ENCODE measurements at places on chromosomes 5 and 9.
A peak's percentile ranks its signal among the peaks of the same experiment; 100 is the strongest.

GRCh38 chr5:75733767-75734166 lies 16.5 kb upstream of the POC5 start:
- DNase-seq = no peak

GRCh38 chr5:116982035-116982434 lies 407.4 kb upstream of the SEMA6A start:
- DNase-seq = no peak

DNA sequence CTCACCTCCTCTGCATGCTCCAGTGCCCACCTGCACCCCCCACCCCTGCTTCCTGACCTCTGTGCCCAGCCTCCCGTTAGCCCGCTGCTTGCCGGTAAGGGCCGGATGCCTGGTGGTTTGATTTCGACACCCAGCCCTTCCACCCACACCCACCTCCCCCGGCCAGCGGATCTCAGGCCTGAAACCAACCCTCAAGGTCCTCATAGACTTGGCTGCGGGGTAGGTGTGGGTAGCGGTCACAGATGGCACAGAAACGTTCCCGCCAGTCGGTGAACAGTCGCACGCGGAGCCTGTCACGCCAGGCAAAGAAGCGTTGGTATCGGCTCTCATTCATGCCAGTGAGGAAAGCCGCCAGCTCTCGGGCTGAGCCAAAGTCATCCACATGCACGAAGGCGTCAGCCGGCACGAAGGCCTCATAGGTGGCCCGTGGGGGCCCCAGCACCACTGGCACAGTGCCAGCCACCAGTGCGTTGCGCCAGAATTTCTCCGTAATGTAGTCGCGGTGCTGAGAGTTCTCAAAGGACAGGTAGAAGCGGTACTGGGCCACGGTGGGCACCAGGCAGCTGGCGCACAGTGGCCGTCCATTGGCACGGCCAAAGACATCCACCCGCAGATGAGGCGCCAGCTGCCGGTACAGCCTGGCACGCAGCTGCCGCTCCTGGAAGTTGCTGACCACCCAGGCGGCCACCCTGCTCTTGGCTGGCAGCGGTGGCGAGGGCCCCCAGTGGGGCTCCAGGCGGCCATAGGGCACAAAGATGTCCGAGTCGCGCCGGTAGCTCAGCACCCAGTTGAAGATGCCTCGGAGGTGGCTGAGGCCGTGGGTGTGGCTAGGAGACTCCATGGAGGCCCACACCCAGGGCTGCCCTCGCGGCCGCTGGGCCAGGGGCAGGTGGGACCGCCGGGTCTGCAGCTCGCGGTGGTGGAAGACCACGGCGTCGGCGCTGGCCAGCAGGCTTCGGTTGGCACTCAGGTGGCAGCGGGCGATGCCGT lies 1.1 kb downstream of the FUT7 start:
- no peak for DNase-seq

DNA sequence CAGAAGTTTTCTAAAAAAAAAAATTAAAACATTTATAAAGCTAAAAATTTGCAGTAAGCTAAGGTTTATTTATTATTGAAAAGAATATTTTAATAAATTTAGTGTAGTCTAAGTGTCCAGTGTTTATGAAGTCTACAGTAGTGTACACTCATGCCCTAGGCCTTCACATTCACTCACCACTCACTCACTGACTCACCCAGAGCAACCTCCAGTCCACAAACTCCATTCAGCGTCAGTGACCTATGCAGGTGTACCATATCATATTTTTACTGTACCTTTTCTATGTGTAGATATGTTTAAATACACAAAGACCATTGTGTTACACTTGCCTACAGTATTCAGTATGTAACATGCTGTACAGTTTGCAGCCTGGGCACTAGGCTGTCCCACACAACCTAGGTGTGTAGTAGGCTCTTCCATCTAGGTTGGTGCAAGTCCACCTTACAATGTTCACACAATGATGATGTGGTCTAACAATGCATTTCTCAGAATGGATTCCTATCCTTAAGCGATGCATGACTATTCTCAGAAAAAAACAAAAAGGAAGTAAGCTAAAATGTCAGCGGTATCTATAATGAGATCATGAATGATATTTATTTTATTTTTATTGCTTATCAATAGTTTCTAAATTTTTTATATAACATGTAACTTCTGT lies 336.7 kb downstream of the AGTPBP1 start:
- DNase-seq = no peak

DNA sequence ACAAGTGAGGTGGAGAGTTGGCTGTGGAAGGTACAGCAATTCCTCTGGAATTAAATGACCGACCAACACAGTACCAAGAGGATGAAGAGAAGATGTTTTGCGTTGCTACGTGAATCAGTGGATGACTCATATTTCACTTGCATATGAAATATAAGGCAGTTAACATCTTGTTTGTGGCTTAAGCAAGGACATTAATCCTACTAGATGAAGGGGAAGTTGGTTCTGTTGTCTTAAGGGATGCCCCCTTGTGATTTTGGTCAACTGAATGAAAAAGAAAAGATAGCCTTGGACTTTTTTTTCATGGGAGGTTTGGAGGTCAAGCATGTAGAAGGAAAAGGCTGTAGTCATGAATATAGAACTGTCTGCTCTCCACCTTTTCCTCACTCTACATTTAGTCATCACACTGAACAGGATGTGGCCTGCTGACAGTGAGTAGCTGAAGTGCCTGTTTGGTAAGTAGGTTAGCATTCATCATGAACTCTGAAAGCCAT lies 33.9 kb downstream of the VLDLR start:
- peak; percentile 77 for DNase-seq

DNA sequence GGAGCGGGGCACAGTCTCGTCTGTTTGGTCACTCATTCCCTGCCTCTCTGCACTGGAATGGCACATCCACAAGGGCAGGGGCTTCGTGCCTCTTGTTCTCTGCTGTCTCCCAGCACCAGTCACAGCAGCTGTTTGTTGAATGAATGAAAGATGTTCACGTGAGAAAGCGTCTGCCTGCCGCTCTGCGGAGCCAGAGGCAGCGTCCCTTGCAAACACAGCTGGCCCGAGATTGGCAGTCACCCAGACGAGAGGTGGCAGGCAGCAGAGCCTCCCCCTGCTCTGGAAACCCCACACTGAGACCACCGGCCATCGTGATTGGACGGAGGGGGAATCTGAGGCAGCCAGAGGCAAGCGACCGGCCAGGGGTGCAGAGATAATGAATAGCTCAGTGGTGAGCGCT lies 6.0 kb upstream of the FAM163B start:
- DNase-seq = no peak

DNA sequence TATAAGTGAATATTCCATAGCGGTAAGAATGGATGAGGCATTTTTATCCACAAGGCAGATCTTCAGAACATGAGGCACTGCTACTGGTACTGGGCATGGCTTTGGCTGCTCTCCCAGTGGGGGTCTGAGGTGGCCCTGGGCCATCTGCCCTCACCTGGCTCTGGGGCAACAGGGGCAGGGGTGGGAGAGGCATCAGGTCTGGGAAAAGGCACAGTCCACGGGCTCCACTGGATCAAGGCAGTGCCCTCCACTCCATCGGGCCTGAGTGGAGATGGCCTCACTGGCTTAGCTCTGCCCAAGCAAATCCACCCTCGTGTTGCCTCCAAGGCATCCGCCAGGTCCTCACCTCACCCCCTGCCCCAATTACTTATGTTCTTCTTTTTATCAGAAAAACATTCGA lies 10.9 kb upstream of the NKD2 start:
- no peak for DNase-seq

DNA sequence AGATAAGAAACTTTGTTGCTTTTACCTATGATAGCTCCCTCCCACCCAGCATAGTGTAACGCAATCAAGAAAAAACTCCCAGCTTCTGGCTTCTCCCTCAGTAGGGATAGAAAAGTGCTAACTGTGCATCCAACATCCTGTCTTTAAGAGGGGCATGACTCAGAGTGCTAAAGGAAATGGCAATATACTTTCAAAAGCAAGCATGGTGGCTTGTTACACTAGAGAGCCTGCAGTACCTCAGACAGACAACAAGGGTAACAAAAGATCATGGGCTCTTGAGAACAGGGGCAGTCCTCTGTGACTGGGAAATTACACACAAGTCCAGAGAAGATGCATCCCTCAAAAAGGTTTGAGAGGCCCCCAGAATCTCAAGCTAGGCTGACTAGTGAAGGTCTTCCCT lies 37.8 kb downstream of the PRELID2 start:
- DNase-seq = no peak

All from fibroblast of skin of left quadriceps (primary cell).